ENCODE measurements at places on chromosomes 12 and 14. TPM values are rescaled to one million over a fixed set of nuclear protein-coding genes. Genes with fewer than 3 reads are reported as not detected.

The SYNDIG1L gene
- 0.10 TPM for polyA plus RNA-seq

The CCDC177 gene
- 0.07 TPM for polyA plus RNA-seq

The ACTR6 gene
- 27.9 TPM for polyA plus RNA-seq

The CCT2 gene
- polyA plus RNA-seq = 164 TPM

The SIX4 gene
- polyA plus RNA-seq = 0.40 TPM

The PZP gene
- 0.24 TPM for polyA plus RNA-seq

The CIROP gene
- polyA plus RNA-seq = 0.01 TPM

The KRT82 gene
- not detected for polyA plus RNA-seq

The FGF6 gene
- 0.07 TPM for polyA plus RNA-seq

The PLA2G1B gene
- polyA plus RNA-seq = 0.79 TPM

The GPR162 gene
- 7.9 TPM for polyA plus RNA-seq

The SIX6 gene
- polyA plus RNA-seq = not detected

The CIT gene
- polyA plus RNA-seq = 9.4 TPM

The TSPAN11 gene
- polyA plus RNA-seq = 8.4 TPM

The KCNC2 gene
- 0.42 TPM for polyA plus RNA-seq

The G2E3 gene
- polyA plus RNA-seq = 16.0 TPM

The SMIM41 gene
- 0.88 TPM for polyA plus RNA-seq

The FAIM2 gene
- 8.9 TPM for polyA plus RNA-seq

The TAS2R31 gene
- 0.82 TPM for polyA plus RNA-seq

The HEBP1 gene
- 237 TPM for polyA plus RNA-seq

The DAAM1 gene
- 37.9 TPM for polyA plus RNA-seq

The PPFIA2 gene
- 2.4 TPM for polyA plus RNA-seq

The PLBD1 gene
- polyA plus RNA-seq = 37.9 TPM

The SLC22A17 gene
- 46.9 TPM for polyA plus RNA-seq

The KHNYN gene
- polyA plus RNA-seq = 73.5 TPM

The SLC17A8 gene
- 1.5 TPM for polyA plus RNA-seq

The ACACB gene
- polyA plus RNA-seq = 11.9 TPM

The IL22 gene
- polyA plus RNA-seq = not detected
